ENCODE measurements at places on chromosomes 11 and 22.

- no peak for DNase-seq
These were observed 23.3 kb downstream of the DGCR6L start for GRCh38 chr22:20296598-20296997.

DNA sequence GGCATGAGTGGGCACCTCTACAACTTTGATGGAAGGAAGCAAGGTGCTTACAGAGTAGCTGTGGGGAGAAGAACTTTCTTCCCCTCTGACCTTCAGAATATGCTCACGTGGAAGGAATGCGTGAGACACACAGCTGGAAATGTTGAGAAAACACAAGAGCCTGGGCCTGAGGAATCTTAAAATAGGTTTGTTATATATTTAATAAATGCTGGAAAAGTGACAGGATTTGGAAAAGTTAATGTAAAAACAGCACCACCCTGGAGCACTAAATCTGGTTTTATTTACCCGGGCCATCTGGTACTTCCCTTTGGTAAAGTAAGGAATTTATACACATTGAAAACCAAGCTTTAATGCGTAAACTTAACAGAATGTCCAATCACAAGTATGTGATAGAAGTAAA, 14.0 kb upstream of the AMPD3 start:
- no peak for DNase-seq

- DNase-seq, result no peak
These were observed 734 bp downstream of the SNU13 start for GRCh38 chr22:41687901-41688364.

- no peak for DNase-seq
These were observed 578.0 kb downstream of the INSC start for GRCh38 chr11:15692739-15693138.

- no peak for DNase-seq
These were observed 127.7 kb downstream of the OSBP2 start for GRCh38 chr22:30822216-30823014.

DNA sequence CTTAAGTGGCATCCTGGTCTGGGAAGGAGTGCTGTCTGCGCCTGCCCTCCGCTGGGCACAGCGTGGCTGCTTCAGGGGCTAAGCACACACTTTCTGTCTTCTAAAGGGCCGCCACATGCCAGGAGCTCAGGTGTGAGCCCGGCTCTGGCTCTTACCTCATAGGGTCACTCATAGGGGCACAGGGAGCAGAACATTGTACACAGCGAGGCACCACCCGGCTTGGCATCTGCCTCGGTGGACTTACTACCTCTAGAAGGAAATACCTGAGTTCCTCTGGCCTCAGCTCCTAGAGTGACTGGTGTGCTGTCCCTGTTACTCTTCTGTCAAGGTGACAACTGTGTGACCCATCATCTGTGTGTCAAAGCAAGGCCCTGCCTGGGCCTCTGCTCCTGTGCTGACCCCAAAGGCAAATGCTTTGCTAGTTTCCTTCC, 13.4 kb downstream of the NEAT1 start:
- no peak for DNase-seq

DNA sequence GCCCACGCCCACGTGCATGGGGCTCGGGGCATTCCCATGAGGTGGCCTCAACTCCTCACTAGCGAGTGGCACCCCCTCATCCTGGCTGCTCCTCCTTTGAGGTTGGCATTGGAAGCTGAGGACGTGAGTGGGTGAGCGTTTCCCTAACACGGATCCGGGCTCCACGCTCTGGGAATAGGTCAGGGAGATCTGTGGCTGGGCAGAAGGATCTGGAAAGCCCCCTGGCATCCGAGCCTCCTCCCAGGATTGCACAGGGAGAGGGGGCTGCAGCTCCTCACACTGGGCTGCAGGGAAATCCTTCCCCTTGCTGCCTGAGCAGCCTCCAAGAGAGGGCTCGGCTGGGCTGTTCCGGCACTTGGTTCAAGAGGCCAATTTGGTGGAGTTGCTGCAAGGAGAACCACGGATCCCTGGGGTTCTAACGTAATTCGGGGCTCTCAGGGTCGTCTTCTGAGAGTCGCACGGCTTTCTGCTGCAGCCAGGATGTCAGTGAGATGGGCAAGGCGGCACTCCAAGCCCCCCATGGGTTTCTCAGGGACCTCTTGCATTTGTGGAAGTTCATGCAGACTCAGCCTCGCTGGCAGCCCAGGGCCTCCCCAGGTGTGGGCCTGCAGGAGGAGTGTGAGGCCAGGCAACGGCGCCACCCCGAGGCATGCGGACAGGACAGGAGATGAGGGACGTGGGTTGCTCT, 1119.0 kb downstream of the BRD1 start:
- DNase-seq, result no peak

GRCh38 chr11:12529041-12529440, 145.2 kb upstream of the TEAD1 start:
- DNase-seq, result no peak

DNA sequence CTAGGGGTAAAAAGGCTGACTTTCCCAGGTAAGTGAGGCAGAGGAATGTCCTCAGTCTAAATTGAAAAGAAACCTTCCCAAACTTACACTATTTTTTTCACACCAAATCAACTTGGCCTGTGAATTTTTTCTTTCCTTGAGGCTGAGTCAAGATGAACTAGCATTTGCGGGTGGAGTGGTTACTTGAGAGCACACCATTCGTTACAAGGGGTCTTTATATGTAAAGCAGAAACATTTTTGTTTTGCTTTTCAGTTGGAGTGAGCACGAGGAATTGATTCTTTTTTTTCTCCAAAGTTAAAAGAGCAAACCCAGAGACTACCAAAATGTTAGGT, 36.4 kb downstream of the MAML2 start:
- DNase-seq, result no peak

- DNase-seq, result no peak
These were observed 9.5 kb downstream of the PHOX2A start for GRCh38 chr11:72234514-72234830.

Data from activated CD4-positive, CD25-positive, alpha-beta regulatory T cell (primary cell).